ENCODE measurements at places on chromosomes 4 and X.

DNA sequence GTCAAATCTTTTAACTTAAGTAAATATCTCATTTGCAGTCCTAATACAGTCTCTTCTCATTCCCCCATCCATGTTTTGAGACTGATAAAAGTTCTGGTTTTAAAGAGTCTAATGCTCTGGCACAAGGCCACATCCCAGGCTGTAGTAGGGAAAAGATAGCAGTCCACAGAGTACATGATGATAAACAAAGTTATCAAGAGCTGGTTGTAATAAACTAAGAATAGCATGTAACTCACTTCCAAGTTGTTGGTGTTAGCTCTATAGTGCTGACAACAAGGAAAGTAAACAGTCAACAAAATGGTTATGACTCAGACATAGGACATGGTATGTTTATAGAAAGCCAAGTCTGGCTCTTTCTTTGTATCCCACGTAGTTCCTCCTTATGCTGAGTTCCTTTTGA lies 21.8 kb upstream of the AREG start:
- no peak for DNase-seq

DNA sequence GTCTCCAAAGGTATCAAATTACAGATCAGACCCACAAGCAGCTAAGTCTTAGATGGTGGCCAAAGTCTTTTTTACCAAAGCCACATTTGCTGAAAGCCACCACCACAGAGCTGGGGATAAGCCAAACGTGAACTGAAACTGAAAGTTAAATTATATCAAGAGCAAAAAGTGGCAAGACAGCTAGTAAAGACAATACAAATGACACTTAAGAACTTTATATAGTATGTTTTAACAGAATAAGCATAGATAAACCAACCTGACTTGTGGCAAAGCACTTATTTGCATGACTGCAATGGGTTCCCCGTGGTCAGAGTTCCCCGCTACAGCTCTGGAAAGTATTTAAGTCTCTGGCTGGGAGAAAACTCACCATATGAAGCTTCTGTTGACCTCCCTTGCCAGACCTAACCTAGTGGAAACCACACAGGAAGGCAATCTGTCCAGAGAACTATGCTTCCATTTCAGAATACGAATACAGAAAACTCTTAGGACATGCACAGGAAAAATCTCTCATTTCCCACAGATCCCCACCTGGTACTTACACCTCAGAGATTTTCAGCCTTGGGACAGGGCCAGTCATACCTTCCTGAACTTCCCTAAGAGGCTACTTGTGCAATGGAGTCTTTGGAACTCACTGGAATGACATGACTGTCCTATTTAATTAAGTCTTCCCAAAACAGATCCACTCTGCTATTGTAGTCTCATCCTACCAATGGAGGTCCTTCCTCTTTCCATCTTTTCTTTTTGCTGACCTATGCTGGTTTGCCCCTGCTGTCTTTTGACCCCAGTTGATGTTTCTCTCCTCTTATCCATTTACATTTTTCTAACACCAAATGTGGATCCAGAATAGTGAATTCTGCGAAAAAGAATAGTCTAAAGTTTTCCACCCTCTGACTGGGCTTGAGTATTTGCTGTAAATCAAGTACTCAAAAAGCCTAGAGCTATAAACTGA lies 225.1 kb downstream of the NR3C2 start:
- no peak for DNase-seq

DNA sequence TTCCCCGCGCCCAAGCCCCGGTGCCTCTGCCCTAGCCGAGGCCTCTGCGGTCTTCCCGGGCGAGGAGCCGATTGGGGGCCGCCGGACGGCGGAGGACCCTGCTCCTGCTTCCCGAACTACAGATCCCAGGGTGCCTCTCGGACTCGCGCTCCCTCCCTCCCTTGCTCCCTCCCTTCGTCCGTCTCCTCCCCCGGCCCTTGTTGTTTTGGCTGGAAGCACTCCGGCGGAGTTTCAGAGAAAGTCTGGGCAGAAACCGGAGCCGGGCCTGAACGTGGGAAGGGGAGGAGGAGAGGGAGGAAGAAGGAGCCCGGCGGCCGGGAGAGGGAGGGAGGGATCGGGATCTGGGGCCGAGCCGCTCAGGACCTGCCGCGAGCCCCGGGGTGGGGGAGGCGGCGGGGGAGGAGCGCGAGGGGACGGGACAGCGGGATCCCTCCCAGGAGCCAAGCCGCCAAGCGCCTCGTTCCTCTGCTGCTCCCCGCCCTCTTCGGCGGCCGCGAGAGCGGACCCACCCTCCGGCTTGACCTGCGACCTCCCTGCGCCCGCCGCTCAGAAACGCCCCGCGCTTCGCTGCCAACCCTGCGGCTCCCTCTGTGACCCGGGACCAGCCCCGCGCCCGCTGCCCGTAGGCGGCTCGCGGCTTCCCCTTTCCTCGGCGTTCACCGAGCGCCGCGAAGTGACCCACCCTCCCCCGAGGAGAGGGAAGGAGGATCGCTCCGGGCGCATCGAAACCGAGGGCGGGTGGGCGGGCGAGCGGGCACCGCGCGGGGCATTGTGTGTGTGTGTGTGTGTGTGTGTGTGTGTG lies 496 bp upstream of the GAB1 start:
- DNase-seq: peak; percentile 86

- no peak for DNase-seq
These were observed 1958.6 kb downstream of the C4orf33 start for GRCh38 chr4:131054489-131055019.

GRCh38 chr4:8819473-8820177 lies 52.0 kb downstream of the HMX1 start:
- no peak for DNase-seq

DNA sequence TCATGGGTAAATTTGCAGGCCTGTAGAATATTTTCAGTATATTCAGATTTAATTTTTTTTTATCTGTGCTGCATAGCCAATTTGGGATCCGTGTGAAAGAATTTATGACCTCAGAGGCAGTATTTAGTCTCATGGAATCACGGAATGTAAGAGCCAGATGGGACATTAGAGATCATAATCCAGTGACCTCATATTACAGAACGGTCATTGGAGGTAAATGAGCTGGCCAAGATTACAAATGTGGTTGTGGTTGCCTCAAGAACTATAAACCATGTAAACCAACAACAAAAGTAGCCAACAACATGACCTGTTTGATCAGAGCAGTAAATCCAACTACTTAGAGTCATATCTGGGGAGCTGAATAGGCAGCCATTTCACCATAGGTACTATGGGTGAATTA lies 71.6 kb downstream of the AMOT start:
- no peak for DNase-seq

DNA sequence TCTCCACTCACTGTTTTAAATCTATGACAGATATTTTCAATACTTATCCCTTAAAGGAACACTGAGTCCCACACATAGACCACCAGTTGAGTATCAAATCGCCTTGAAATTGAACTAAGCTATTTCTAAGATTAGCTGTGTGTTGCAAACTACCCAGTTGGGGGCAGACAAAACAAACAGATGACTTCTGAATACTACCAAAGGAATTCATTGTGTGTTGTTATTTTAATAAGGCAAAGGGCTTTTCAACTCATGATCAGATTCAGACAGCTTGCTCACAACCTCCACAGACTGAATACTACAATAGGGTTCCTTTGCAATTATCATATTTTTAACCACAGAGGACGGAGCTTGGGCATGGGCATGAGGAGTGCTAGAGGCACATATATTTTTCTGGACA lies 283.0 kb upstream of the GPC4 start:
- DNase-seq: no peak

- no peak for DNase-seq
These were observed 537.0 kb upstream of the DIAPH2 start for GRCh38 chrX:96147681-96148080.

DNA sequence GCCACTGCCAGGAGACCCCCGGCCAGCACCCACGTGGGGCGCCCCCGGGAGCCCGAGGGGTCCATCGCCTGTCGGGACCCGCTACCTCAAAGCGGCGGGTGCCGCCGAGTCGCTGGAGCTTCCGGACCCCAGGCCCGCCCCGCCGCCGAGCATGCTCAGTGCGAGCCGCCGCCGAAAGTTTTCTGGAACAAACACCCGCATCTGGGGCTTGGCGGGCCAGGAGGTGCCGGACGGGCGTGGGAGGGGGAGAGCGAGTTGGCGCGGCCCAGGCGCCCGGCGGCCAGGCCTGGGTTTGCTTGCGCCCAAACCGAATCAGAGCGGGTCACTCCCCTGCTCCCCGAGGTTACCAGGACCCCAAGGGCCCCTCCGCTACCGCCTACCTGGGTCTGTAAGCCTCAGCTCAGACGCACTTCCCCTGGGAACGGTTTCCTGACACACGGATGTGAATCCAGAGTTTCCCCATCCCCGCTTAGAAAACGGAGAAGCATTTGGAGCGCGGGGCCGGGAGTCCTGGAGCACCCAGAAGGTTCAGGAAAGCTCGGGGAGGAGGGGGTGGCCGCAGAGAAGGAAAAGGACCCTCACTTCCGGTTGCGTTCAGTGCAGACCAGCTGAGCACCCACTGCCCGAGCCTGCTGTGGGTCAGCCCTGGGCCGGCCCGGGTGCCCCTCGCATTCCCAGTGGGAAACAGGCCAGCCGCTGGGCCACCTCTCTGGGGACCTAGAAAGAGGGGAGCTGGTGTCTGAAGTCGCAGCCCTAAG lies at the start of gene EVC2:
Gene EVC2 (minus strand): TSS at position 111 of the 758 bp plus-strand sequence. CDS start 46 bp downstream, at position 65.
- peak; percentile 14 for DNase-seq

DNA sequence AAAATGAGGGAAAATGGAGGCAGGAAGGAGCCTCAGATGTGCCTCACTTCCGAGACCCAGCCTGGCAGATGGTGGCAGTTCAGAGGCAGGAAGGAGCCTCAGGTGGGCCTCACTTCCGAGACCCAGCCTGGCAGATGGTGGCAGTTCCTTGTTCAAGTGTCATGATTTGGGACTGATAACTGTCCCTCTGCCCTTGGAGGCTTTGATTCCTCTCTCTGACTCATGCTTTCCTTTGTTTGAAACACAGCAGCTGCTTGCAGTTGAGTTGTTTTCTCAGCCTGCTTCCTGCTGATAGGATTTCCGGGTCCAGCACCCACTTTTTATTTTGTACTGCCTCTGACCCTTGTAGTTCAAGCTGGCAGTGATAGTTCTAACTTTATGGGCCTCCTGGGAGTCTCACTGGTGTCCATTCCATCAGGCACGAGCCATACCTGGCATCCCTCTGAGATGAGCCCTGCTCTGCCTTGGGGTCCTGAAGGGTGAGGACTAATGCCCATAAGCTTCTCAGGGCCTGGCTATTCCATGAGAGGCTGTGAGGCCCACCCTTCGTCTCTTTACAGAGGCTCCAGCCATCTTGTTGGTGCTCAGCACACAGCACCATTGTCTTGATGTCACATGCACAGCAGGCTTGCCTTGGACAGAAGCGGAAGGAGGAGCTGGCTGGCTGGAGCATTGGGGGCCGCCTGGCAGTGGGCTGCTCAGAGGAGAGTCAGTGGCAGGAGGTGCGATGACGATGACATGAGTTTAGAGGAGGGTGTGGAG lies 13.0 kb downstream of the RGS12 start:
- no peak for DNase-seq

GRCh38 chrX:46961574-46962283 lies 49.5 kb downstream of the JADE3 start:
- DNase-seq: no peak

DNA sequence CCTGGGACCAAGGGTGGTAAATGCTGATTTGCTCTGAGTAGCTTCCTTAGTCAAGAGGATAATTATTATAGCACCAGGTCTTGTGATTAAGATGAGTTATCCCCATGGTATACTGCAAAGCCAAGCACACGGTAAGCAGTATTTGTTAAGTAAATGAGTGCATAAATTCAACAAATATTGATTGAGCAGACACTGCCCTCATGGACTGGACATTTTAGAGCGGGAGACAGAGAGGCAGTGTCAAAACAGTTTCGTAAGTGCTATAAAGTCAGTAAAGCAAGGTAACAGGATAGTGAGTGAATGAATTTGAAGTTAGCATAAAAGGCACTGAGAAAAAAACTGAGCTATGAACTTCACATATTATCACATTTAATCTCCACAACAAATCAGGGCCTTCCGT lies 13.9 kb downstream of the PHF8 start:
- DNase-seq: no peak

GRCh38 chrX:109672239-109672638 lies 47.3 kb upstream of the KCNE5 start:
- no peak for DNase-seq

DNA sequence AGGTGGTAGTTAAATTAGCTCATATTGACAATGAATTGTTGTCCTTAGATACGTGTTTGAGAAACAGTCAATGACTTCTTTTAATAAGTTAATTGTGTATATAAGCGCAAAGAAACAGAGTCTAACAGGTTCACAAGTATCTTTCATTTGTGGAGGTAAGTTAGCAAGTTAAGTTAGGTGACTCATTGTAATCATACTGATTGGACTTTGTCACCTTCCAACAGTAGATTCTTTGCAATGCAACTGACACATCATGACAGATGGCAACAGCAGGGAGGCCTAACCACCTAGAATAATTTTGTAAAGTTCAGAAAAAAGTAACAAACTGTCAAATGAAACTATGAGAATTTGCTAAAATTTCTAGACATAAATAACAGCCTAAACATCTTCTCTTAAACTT lies 207.6 kb upstream of the PITX2 start:
- no peak for DNase-seq

DNA sequence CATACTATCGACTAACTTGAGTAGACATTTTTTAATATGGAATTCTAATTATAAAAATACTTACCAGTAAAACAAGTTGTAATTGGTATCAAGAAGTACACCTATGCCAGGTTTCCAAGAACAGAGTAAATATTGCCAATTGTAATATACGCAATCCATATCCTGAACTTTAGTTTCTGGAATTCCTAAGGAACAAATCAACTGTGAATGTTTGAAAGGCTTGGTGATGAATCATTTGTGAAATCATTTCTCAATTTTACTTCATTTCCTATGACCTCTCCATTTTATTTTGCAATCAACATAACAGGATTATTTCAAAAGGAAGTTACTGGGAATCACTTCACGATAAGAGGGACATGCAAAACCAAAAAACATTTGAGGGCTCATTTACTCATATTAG lies 3.7 kb downstream of the IL13RA2 start:
- no peak for DNase-seq

GRCh38 chr4:168562041-168562571 lies 65.3 kb downstream of the PALLD start:
- DNase-seq: no peak

GRCh38 chrX:56764975-56765791 lies 36.1 kb downstream of the NBDY start:
- DNase-seq: no peak

DNA sequence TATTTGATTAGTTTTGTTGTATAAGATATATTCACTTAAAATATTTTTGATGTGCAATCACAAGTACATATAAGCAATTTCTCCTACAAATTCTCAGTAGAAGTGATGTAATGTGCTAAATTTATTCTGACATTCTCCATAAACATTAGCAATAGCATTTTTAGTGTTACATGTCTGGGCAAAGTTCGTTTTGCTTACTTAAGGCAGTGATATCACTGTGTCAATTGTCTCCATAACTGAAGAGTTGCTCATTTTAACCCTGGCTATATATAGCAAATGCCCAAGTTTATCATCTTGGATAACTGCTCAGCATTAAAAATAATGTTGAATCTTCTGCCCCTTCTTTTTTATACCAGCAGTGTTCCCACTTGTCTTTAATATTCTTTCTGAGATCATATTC lies 340.0 kb upstream of the NDST4 start:
- no peak for DNase-seq

All from K562 (cell line).